ENCODE measurements at places on chromosomes 6 and 20. TPM values are rescaled to one million over a fixed set of nuclear protein-coding genes. Genes with fewer than 3 reads are reported as not detected.

CRYBG1 gene
- total RNA-seq, result 37.3 TPM

LPA gene
- not detected for total RNA-seq

DNA sequence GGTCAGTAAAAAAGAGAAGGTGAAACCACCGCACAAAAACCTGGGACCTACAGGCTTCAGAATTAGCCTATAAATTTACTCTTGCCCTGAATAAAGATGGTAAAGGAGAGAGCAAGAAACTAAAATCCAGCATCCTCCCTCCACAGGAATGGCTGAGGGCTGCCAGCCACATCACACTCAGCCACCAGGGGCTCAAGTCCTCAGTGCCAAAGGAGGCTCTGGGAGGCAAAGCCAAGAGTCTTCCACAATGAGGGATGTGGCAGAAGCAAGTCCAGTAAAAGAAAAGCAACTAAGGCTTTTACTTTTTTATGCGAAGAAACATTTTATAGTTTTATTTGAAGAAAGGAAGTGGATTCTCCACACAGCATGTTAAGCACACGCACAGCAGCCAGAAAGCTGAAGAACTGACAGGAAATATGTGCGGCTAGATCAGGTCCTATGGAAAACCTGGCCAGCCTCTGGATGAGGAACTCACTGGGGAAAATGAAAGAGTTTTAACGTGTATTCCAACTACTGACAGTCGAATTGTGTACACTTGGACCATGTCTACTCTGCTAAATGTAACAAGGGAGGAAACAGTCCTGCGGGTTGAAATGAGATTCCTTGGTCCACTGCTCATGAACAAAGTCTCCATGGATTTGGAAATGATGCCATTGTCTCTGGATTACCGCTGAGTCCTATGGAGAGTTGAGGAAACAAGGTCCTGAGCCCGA, 219.4 kb upstream of the SSTR4 start:
- peaks cover 5% of the 10 kb centered on the region for H3K27me3 ChIP-seq
- peaks cover 1% of the 10 kb centered on the region for H3K4me1 ChIP-seq
- no peak overlapping the region for H3K4me3 ChIP-seq
- H3K27ac ChIP-seq, result no peak overlapping the region

DNA sequence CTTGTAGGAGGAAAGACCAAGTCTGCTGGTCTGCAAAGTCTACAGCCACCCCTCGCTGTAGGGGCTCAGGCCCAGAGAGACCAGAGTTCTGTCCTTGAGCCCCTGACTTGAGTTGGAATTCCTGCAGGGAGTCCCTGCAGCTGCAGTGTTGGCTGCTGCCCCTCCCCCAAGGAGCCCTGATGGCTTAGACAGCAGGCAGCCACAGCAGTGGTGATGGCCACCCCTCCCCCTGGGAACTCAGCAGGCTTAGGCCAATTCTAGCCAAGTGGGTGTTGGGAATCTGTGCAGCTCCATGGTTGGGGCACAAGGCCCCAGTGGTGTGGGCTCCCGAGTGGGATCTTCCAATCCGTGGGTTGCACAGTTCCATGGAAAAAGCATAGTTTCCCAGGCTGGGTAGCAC, 345.4 kb downstream of the CD109 start:
- no peaks in the 10 kb centered on the region for H3K4me1 ChIP-seq
- H3K36me3 ChIP-seq, result no peaks in the 10 kb centered on the region
- no peak overlapping the region for H3K27ac ChIP-seq
- no peak overlapping the region for H3K4me3 ChIP-seq

GRCh38 chr6:145380186-145380585, 355.1 kb downstream of the EPM2A start:
- no peaks in the 10 kb centered on the region for H3K27me3 ChIP-seq
- no peaks in the 10 kb centered on the region for H3K36me3 ChIP-seq
- H3K27ac ChIP-seq, result no peak overlapping the region
- no peaks in the 10 kb centered on the region for H3K4me1 ChIP-seq
- no peak for DNase-seq

GRCh38 chr20:13139459-13140150, 81.5 kb upstream of the ISM1 start:
- no peak for DNase-seq
- no peak overlapping the region for H3K27ac ChIP-seq
- peaks cover 11% of the 10 kb centered on the region for H3K4me1 ChIP-seq
- no peaks in the 10 kb centered on the region for H3K36me3 ChIP-seq

DNA sequence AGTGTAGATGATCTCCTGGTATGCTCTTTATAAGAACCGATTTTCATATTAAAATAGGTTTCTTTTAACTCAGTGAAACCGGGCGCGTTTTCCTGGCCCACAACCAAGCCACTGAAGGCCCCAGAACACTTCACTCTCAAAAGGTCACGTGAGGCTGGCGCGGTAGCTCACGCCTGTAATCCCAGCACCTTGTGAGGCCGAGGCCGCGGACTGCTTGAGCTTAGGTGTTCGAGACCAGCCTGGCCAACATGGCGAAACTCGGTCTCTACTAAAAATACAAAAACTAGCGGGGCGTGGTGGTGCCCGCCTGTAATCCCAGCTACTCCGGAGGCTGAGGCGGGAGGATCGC, 402 bp upstream of the TAF8 start:
- H3K27me3 ChIP-seq, result no peaks in the 10 kb centered on the region
- DNase-seq, result no peak
- H3K4me3 ChIP-seq, result peak overlapping the region; percentile 97
- peak overlapping the region; percentile 99 for H3K27ac ChIP-seq
